ENCODE measurements at places on chromosomes 3 and 15. TPM values are rescaled to one million over a fixed set of nuclear protein-coding genes. Genes with fewer than 3 reads are reported as not detected.

The TEX55 gene
- not detected for total RNA-seq

The TUSC7 gene
- total RNA-seq: not detected

The JAGN1 gene
- total RNA-seq: 35.1 TPM

The CHL1 gene
- total RNA-seq: 8.9 TPM

The APOD gene
- 1.6 TPM for total RNA-seq

The SETMAR gene
- 10.1 TPM for total RNA-seq

The ITIH1 gene
- not detected for total RNA-seq

The SRP14 gene
- total RNA-seq: 208 TPM

The PLA2G4F gene
- not detected for total RNA-seq

The CHD2 gene
- 101 TPM for total RNA-seq

The IQGAP1 gene
- total RNA-seq: 215 TPM

The GNB4 gene
- 64.7 TPM for total RNA-seq

The TTLL3 gene
- 34.7 TPM for total RNA-seq

The SOX14 gene
- total RNA-seq: not detected

The RETNLB gene
- total RNA-seq: not detected

The SLCO2A1 gene
- not detected for total RNA-seq

The COL6A5 gene
- total RNA-seq: not detected

The TIMP4 gene
- total RNA-seq: 15.6 TPM

The WDR48 gene
- total RNA-seq: 34.7 TPM

The CCR8 gene
- not detected for total RNA-seq

Measured in smooth muscle cell of trachea (primary cell).